Substantia nigra (tissue), 51 donors: ENCODE measurements at places on chromosomes 11 and 22.

DNA sequence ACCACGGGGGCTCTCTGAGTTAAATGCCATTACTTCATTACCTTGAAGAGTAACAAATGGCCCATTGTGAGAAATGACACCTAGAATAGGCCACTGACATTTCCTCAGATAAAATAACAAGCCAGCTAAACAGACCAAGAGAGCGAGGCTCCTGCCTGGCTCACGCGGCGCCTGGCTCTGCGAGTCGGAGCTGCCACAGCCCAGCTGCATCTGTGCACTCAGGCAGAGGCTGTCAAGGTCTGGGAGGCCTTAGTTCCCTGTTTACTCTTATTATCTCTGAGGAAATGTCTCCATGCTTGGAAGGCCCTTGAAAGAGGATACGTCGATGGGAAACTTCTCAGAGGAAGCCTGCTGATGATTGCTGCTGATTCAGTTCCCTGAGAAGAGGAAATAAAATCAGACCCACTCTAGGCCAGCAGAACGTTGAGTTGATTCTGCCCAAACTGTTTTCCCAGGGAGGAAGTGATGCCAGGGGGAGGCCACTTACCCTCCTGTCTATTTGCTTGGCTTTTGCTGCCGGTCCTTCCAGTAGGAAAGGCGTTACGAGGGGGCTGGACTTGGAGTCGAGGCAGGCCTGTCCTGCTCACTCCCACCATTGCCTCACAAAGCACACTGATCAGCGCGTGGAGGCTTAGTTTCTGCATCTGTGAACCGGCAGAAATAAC lies 208.8 kb downstream of the TBC1D22A start:
- no peak for DNase-seq

- no peak for DNase-seq
These were observed 266.1 kb downstream of the MIAT start for GRCh38 chr22:26923531-26923930.

DNA sequence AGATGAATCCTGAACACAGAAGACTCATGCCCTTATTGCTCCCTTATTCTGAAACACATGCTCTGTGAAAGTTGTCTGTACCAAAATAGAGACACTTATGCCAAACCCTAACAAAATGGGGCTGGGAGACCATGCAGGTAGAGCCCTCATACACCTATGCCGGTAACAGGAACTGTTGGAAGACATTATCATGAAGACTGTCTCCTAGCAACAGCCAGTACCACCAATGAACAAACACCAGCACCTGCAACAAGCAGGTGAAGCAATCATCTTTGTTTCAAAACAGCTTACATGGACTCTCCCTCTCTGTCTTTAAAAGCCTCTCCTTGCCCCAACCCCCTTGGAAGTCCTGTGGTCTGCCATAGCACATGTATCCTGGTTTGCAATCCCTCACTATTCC lies 17.2 kb downstream of the SLC5A4 start:
- no peak for DNase-seq

DNA sequence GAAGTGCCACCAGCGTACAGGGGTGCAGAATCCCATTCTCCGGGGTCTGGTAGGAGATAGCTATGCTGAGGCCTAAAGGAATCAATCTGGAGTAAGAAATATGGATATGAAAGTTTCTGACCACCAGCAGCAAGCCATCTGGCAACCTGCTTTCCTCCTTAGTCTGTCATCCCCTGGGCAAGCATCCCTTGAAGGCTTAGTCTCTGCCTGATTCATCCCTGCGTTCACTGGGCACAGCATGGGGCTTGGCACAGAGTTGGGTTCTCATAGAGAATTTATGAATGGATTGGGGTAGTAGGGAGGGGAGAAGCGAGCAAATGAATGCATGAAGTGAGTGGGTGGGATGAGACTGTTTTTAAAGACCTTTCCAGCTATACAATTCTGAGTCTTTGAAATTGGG lies 85.8 kb upstream of the NARS2 start:
- no peak for DNase-seq

DNA sequence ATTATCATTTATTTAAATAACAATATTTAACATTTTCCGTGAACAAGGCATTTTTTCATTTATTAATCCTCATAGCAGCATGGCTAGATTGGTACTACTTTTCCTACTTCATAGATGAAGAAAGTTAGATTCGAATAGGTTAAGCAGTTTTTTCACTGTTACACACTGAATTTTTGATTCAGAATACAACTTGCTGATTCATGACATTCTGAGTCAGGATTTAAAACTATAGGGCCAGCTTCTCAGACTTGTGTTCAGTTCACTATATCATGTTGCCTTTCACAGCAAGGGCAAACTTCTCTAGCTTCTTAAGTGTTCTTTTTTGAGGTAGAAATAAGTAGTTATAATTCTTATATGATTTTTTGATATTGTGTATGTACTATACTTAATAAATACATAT lies 31.5 kb downstream of the CYP2R1 start:
- no peak for DNase-seq

- no peak for DNase-seq
These were observed 324.3 kb downstream of the TBC1D22A start for GRCh38 chr22:47086596-47087248.

DNA sequence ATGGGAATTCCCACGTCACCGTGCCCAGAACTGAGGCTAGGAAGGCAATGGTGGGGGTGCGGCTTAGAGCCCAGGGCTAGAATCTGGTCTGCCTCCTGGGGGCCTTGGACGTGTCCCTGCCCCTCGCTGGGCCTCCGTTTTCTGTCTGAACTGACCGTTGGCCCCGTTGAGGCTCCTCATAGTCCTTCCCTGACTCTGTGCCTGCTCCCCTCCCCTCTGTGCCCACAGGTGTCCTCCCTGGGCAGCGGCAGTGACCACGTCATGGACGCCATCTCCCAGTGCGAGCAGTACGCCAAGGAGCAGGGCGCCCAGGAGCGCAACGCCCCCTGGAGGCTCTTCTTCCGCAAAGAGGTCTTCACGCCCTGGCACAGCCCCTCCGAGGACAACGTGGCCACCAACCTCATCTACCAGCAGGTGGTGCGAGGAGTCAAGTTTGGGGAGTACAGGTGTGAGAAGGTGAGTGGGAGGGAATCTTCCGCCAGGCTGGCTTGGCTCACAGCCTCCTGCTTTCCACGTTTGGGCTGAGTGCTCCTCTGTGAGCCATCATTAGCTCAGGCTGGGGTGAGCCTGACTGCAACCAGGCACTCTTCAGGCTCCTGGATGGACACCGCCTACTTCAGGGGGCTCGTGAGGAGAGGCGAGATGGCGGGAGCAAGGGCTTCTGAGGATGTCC lies 63.9 kb downstream of the MYO7A start:
- no peak for DNase-seq

DNA sequence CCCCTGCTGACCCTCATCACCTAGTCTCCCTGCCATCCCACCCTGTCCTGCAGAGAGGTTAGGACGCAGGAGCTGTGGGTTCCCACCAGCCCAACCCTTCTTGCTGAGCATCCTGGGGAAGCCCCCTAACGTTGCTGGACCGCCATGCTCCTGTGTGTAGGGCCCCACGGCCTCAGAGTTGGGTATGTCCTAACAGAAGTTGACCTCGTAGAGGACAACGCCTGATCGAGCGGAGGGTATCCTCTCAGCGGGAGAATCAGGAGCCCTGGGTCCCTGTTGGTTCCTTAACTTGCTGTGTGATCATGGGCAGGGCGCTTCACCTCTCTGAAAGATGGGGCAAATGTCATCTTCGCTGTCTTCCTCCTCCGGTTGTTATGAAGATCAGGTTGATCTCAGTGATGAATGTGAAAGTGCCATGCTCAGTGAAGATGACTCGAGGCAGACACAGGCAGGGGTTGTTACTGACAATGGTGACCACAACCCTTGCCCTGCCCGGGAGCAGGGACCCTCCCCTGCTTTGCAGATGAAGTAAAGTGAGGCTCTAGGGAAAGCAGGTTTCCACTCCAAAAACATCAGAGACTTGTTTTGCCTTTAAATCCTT lies 19.3 kb upstream of the CD5 start:
- no peak for DNase-seq
